BJ (cell line): ENCODE measurements at places on chromosomes 5 and 9.

GRCh38 chr5:118723021-118723338, 265.4 kb downstream of the DTWD2 start:
- DNase-seq: no peak

GRCh38 chr5:6715758-6716628, 2.8 kb downstream of the TENT4A start:
- no peak for DNase-seq

GRCh38 chr5:1883120-1883924, 597 bp upstream of the IRX4 start:
- DNase-seq: no peak

DNA sequence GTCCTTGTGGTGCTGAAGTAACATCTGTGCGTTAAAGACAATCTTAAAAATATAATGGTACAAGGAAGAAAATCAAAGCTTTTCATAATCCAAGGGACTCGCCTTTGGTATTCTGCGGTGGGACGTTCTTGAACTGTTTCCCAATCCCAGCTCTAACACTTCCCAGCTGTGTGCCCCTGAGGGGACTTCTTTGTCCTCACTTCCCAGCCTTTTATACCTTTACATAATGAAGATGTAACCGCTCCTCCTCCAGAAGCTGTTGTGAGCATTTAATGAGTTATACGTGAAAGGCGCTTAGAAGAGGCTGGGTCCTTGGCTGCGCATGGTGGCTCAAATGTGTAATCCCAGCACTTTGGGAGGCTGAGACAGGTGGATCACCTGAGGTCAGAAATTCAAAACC, 16.9 kb downstream of the STK10 start:
- DNase-seq: no peak

DNA sequence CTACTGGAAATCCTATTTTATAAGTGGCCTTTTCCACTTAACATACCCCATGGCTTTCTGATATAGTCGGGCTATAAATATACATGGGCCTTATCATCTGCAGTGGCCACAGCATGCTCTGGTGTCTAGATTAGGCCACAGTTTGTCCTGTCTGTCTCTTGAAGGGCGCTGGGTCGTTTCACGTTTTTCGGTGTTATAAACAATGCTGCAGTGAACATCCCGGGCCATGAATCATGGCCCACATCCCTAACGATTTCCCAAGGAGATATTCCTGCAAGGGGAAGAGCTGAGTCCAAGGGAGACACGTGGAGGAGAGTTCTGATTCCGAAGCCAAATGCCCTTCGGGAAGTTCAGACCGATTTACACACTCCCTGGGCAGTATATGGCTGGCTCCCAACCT, 8.4 kb downstream of the PLPP7 start:
- DNase-seq: no peak

DNA sequence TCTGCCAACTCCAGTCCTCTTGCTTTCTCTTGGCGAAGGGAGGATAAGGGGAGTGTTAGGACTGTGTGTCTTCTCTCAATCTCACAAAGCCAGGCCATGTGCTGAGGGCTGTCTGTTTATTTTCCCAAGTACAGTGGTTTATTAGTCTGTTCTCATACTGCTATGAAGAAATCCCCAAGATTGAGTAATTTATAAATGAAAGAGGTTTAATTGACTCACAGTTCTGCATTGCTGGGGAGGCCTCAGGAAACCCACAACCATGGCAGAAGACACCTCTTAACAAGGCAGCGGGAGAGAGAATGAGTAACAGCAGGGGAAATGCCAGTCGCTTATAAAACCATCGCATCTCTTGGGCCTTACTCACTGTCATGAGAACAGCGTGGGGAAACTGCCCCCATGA, 36.2 kb upstream of the CKS2 start:
- peak; percentile 95 for DNase-seq

GRCh38 chr5:9490494-9491097, 55.3 kb downstream of the SEMA5A start:
- DNase-seq: no peak

DNA sequence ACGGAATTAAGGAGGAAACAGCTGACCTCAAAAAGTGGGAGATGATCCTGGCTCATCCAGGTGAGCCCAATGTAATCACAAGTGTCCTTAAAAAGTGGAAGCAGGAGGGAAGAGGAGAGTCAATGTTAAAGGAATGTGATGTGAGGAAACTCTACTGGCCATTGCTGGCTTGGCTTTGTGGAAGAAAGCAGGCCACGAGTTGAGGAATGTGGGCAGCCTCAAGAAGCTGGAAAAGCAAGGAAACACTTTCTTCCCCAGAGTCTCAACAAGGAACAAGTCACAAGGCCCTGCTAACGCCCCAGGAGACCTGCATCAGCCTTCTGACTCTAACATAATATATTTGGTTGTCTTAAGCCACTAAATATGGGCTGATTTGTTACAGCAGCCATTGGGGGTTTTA, 252.8 kb downstream of the PSAT1 start:
- DNase-seq: no peak

DNA sequence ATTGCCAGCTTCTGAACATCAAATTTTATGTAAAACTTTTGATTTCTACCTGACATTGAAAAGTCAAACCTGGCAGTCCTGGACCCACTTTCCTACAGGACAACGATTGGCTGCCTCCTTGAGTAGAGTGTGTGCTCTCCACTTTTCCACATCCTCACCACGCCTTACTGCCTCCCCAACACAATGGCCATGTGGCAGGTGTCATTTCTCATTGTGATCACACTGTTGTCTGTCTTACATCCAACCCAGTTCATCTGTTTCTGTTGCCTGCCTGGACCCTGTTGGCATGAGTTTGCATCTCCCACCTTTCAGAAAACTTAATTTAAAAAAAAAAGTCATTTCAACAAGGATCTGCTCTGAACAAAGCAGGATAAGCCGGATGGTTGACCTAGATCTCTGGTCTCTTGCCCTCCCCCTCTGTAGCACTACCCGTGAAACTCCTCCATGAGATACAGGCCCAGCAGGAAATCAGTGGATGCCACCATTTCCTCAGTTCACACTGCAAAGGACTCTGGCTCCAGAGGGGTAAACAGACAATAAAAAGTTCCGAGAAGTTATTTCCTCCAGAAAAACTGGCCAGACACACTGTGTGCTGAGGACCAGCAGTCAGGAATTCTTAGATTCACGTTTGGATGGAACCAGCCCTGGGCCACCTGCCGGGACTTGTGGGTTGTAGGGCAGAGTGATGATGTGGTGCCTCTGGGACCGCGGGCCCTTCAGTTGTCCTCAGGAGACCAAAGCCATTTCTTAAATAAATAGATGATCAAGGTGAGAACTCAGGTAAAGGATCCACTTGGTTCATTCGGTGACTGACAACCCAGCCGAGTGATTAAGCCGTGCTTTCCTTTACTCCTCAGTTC, 48.6 kb downstream of the AMBP start:
- no peak for DNase-seq

GRCh38 chr9:70677055-70677735, 262.7 kb upstream of the KLF9 start:
- DNase-seq: no peak

GRCh38 chr9:2039294-2040180, 24.4 kb downstream of the SMARCA2 start:
- no peak for DNase-seq

DNA sequence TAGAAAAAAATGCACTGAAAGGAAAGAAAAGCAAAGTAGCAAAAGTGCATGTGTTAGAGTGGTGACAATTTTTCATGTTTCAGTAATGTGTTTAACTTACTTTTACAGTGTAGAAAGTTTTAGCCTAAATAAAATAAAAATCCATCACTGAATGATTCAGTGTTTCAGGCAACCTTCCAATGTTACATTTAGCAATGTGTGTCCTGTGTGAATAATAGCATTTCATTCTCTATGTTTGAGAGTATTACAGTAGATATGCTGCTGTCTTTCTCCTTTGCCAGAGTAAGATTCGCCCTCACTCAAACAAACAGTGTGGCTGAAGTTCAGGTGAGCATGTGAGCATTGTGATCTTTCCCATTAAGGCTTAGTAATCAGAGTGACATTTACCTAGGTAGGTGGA, 171.1 kb downstream of the TARS1 start:
- peak; percentile 18 for DNase-seq

- DNase-seq: no peak
Measured at GRCh38 chr9:35091536-35091935, 4.9 kb downstream of the PIGO start.

- no peak for DNase-seq
Measured at GRCh38 chr5:114362197-114362976, 517 bp downstream of the KCNN2 start.

GRCh38 chr5:107157809-107158208, 512.9 kb downstream of the EFNA5 start:
- no peak for DNase-seq

GRCh38 chr5:167827766-167828165, 463.7 kb upstream of the WWC1 start:
- no peak for DNase-seq

DNA sequence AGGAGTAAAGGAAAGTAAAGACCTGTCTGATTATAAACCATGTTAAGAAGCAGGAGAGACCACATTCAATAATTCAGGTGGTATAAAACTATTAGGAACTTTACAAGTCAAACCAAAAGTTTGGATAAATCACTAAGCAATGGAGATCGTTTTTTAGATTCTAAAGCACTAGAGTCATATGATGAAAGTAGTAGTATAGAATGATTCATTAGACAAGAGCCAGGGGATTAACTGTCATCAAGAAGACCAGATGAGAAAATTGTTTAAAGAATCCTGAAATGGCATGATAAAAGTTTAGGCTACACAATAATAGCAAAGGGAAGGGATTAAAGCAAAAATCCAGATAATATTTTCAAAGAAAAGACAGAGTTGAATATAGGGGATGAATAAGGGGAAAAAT, 12.9 kb upstream of the CARNMT1 start:
- DNase-seq: no peak

GRCh38 chr9:76530458-76531110, 71.6 kb downstream of the GCNT1 start:
- DNase-seq: no peak

DNA sequence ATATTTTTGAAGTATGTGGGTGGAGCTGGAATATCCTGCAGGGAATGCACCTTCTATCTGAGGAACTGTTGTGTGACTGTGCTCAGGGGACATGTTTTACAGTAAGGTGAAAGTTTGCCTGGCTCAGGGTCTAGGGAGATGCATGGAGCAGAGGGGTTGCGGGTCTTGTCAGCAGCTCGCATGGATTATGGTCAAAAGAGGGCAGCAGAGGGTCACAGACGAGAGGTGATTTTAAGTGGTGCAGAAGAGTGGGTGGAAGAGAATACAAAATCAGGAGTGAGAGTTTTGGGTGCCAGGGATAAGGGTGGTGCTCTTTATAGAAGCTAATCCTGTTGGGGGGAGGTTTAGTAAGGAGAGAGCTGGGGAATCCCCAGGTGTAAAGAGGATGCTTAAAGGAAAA, 53.5 kb upstream of the GRIN3A start:
- no peak for DNase-seq

- no peak for DNase-seq
Measured at GRCh38 chr5:87097664-87098063, 170.0 kb upstream of the RASA1 start.

DNA sequence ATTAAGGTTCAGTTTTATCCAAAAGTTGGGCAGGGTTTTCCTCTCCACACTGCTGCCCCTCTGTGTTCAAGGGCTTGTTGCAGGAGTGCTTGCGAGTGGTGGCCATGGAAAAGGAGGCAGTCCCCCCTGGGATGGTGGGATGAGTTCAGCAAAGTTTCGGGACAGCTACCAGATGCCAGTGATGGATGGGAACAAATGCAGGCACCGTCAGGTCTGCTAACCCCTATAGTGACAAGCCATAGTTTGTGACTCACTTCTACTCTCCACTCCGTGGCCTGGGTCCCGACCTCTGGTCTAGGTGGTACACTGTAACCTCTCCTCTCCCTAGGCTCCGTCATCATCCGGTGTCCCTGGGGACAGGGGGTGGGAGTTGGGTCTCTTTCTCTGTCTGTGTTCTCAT, 3.8 kb upstream of the RNF14 start:
- DNase-seq: no peak

DNA sequence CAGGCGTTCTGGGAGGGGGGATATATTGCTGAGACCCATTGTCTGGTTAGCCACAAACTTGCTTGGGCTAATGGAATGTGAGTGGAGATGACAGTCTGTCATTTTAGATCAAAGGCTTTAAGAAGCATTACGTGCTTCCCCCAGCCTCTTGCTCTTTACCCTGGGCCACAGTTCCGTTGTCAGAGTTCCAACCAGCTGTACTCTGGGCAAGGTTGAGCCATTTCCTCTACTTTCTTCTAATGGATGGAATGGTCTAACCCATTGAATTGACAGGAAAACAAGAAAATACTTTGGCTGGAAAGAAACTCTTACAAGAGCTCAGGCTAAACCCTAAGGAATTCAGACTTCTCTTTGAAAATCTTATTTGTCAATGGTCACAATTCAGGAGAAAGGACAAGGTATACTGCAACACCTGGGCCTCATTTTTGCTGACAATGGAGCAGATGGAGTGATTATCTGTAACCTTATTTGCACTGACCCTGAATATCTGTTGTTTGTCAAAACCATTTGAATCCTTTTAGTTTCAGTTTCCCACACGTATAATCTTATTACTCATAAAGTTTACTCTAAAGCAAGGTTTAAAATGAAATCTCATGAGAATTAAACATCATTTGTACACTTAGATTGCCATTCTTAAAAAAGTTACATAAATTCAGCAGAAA, 231.4 kb downstream of the PDE4D start:
- no peak for DNase-seq

DNA sequence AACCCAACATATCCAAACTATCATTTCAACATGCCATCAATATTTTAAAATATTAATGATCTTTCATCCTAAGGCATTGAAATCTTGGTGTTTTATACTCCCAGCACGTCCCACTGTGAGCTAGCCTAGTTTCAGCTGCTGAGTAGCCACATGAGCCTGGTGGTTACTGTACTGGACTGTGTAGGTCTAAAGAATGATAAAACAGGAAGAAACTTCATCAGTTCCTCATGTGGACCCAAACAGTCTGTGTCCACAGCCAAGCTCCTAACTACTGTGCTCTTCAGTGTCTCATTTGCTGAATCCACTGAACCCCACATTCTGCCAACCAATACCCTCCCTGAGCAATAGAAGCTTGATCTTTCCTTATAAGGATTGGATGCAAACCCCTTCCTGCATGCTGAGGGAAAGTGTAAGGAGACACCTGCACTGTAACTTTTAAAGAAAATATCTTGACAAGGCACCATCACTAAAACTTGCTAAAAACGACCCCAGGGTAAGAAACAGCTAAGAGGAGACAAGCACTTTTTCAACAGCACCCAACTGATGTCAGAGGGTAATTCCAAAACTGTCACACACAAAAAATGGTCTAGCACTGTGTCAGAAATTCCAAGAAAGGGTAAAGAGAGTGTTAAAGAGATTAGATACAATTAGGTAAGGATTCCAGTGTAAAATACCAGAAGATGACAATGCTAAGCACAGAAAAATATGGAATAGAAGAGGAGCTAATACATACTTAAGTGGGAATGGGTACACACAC, 126.9 kb downstream of the SPOCK1 start:
- no peak for DNase-seq
